ENCODE measurements at places on chromosomes 4 and X.

DNA sequence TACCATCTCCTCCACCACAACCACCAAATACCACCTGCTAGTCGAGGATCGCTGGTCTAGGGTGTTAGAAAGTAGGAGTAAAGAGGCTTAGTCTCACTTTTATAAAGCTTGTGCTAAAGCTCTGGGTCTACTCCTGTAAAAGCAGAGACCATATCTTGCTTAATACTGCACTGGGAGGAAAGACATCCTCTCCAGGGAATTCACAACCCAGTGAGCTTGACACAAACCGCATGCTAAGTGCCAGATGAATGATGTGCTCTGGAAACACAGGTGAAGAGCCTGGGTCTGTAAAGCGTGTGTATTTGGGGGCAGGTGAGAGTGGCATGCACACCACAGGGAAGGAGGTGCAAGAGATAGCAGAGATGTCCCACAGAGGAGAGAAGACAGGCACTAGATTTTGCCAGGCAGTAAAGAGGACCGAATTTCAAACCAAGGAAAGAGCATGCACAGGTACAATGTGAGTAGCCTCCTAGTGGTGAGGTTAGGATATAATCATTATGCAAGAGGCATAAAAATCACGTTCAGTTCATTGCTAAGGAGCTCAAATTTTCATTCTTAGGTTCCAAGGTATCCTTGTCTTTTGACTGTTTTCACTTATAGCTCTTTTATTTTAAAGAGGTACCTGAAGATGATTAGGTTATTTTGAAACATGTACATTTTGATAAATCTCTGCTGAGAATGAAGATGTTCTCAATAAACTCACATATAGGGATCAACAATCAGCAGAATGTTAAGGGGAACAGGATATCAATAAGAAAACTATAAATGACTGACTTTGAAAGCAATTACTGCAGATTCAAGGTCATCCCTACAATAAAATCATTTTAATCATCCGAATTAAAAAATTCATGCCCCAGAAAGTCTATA lies 20.7 kb downstream of the TAPT1 start:
- no peak for DNase-seq

DNA sequence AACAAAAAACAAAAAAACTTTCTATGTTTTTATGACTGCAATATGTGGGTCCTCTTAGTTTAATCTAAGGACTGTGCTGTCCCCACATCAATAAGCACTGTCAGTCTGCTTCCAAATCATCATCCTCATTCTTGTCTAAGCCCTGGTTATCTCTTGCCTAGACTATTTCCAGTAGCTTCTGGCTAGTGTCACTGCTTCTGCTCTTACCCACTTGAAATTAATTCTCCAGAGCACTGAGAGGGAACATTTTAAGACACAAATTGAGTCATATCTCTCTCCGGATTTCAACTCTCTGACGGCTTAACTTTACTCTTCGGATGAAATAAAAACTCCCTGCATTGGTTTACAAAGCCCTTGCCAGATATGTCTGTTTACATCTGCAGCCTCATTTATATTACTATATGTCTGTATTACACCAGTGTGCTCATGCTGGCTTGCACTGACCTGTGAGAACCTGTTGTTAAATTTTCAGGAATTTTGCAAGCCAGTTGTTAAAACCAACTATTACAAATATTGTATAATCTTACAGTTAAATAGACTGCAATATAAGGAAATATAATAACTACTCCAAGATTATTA lies 345.9 kb downstream of the ADGRL3 start:
- DNase-seq: no peak

DNA sequence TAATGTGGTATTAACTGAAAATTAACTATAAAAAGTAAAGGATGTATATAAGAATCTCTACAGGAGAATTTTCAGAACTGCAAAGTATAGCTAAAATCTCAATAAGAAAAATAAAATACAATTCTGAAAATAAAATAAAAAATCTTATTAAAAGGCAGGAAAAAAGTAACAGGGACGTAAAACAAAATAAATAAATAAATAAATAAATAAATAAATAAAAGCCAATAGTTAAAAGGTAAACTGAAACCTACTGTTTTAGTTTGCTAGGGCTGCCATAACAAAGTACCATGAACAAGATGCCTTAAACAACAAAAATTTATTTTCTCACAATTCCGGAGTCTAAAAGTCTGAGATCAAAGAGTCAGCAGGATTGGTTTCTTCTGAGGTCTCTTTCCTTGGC lies 140.6 kb downstream of the SPANXA1 start:
- no peak for DNase-seq

- no peak for DNase-seq
These were observed 1.3 kb downstream of the SYP start for GRCh38 chrX:49198540-49199314.

DNA sequence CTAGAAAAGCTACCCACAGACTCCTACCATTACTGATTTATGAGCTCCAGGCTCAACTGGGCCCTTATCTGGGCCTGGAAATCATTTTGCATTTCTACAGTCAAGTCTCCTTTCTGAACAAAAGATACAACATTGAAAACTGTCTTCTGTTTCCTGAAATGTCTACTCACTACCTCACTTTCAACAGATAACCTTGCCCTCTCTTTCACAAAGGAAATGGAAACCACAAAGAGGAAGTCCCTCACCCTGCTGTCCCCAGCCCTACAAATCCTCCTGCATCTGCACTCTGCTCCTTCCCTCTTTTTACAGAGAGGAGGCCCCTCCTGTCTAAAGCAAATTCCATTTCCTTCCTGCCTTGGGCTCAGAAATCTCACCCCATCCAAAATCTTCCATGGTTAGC lies 24.8 kb upstream of the CYBB start:
- no peak for DNase-seq

GRCh38 chr4:178784491-178784890 lies 1342.3 kb upstream of the AGA start:
- DNase-seq: no peak

DNA sequence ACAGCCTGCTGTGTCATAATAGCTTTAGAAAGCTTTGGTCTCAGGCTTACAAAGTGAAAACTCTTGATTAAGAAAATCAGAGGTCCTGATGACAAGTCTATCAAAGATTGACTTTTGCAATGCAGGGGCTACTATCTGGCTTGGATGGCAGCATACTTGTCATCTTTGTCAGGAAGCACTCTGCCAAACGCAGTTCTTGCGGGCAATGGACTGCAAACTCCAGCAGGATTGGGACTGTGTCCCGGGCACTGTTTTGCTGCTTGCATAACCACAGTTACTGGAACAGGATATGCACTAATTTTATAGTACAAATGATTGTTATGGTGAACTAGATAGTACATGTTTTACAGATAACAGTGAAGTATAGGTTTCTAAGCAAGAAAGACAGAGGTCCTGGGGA lies 185.6 kb downstream of the IQCM start:
- no peak for DNase-seq

DNA sequence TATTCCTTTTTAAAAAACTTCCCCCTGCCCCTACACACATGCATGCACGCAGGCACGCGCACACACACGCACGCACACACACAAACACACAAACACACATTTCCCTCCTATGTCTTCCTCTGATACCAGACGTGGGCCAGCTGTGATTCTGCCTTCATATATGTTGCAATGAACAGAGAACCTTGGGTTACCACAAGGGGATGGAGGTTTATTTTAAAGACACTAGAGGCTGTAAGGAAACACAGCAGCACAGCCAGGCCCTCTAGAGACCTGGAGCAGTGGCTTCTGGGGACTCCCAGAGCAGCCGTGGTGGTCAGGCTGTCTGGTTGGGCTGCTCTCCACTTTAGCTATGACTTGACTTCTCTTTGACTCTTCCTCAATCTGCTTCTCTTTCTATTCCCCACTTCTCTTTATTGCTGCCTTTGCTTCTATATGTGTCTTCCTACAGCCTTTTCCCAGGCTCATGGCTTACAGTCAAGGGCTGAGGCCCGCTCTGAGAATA lies 3.2 kb upstream of the TLR10 start:
- no peak for DNase-seq

- no peak for DNase-seq
These were observed 68.6 kb downstream of the DTHD1 start for GRCh38 chr4:36349938-36350549.

- no peak for DNase-seq
These were observed 198.9 kb downstream of the ASMT start for GRCh38 chrX:1813809-1814208.

- no peak for DNase-seq
These were observed 120.4 kb downstream of the NSUN7 start for GRCh38 chr4:40870150-40870549.
